ENCODE measurements at places on chromosomes 5 and 9.

- DNase-seq = no peak
These were observed 571.2 kb upstream of the DAB2 start for GRCh38 chr5:39995990-39996389.

- peak; percentile 22 for DNase-seq
These were observed 80.6 kb downstream of the FBXO4 start for GRCh38 chr5:42005561-42006153.

DNA sequence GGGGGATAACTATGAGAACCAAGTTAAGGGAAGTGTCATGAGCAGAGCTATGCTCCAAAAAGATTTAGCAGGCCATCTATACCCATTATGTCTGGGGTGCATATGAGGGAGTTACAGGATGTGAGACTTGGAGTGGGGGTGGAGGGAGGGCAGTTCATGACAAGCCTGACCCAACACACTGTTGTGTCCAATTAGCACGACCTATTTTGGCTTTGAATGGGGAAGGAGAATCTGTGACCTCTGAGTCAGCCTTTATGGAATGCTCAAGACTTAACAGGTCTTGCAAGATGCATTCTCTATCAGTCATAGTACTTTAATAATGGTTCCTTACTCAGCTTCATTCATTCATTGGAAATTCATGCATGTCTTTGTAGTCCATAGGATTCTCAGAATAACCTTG lies 71.7 kb downstream of the GRIA1 start:
- DNase-seq = no peak

DNA sequence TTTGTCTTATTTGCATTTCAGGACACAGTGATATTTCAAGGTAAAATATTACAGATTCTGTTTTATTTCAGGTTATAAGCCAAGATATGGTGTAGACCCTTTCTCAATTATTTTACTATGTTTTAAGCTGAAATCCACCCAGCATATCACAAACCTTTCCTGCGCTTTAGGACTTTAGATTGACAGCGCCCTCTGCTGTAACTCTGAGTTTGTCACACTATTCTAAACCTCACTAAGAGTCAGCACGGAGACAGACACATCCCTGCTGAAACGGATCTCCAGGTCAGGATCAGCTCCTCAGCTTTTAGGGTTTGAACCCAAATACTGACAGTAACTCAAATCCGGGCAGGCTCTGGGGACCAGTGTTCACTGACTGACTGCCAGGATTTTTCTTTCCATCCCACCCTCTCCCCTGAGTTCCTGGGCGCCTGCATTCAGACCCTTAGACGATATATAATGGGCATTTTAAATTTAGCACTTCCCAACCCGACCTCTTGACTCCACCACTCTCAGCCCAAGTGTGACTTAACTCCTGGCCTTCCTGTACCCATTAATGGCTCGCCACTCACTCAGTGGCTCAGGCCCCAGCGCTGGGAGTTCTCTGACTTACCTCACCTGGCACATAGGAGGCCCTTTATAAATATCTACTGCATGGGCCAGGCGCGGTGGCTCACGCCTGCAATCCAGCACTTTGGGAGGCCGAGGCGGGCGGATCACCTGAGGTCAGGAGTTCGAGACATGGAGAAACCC lies 33.5 kb downstream of the TLX3 start:
- peak; percentile 73 for DNase-seq

- no peak for DNase-seq
These were observed 37.4 kb upstream of the SSBP2 start for GRCh38 chr5:81788329-81788728.

GRCh38 chr5:142767911-142768310 lies 2.3 kb upstream of the ARHGAP26 start:
- DNase-seq = peak; percentile 42

DNA sequence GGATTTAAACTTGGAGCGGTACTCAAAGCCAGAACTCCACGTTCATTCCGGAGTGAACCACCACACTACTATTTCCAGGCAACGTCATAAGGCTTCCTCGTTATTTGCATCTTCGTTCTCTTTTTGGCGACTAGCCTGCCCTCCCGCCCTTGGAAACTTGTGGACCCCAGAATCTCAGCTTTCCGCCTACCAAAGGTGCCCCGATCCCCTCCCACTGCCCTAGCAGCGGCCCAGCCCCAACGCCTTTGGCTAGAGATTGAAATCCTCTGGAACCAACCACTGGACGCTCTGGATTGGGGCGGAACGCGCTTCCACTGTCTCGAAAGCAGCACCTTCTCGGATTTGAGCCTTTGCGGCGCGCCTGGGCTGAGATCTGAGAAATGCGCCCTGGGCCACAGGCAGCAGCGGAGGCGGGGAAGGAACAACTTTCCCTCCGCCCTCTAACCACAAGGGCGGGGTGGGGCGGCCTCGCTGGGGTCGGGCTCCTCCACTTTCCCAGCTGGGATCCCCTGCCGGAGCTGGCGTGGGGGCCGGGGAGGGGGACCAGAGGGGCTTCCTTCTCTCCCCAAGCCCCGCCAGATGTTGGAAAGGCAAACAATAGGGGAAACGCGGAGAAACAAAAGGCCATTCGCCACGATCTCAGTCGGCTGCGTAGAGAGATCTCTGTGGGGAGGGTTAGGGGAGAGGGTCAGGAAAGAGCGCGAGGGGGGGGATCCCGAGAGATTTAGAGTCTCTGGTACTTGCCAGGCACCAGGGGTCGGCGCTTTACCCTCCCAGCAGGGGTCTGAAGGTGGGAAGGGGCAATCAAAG lies 1.3 kb downstream of the MOB3B start:
- DNase-seq = peak; percentile 90

DNA sequence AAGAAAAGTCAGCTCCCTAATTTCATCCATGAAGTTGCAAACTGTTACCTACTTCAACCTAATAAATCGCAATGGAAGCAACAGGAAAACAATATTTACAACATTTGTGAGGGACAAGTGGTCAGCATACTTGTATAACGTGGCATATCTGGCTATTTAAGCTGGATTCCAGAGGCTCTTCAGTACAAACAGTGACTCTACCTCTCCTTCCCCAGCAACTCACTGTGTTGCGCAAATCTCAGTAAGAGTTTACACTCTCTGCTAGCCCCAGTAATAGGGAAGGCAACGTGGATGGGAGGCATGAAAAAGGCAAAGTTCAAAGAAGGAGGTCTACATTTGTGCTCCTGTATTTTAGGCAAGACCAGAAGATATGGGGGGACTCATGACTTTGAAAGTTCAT lies 18.9 kb upstream of the SEMA5A start:
- DNase-seq = no peak

DNA sequence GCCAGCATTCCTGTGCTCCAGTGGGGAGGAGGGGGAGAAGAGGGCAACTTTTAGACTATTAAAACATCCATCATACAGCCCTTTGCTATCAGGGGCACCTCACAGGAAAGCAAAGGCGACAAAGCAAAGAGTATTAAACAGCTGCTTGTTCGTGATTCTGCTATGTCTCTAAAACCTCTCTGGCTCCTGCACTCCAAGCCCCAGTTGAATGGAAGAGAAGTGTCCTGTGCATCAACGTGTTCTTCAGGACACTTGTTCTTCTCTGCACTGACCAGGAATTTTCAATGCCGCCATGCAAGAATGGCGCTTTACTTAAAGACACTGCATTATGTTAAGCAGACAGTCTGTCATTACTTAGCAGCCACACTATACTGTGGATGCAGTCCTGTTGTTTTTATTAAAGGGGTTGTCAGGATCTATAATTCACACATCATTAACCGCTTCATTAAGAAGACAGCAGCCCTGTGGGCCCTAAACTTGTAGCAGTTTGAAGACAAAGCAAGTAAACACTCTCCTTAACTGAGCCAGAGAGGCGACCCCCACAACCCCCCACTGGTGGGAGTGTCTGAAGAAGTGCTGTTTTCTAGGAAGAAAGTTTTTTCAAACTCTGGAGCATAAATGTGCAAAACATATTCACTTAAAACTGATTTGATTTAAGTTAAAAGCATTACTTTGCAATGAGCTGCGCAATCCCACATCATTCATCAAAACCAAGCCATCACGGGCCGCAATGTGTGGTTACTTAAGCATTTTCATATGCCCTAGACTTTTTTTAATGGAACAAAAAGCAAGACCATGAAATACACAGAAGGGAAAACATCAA lies 164.5 kb downstream of the ZNF608 start:
- no peak for DNase-seq

- DNase-seq = no peak
These were observed 379.4 kb upstream of the SGCD start for GRCh38 chr5:155947394-155948062.

DNA sequence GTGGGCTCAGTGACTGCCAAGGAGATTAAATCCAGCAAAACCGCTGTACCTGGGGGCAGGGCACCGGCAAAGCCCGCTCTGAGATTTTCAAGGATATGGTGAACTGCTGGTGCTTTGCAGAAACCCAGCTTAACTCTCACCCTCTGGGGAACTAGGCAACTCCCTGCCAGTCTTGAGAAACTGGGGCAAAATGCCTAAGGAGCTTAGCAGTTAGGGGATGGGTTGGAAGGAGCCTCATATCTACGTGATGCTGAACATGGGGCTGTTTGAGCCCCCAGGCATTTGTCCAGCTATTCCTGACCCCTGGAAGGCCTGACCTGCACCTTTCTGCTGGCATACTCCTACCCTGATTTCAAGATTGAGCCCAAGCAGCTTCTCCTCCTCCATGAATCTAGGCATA lies 108.6 kb upstream of the TBC1D2 start:
- DNase-seq = no peak

- DNase-seq = no peak
These were observed 213.0 kb downstream of the FSTL4 start for GRCh38 chr5:133399247-133399891.

DNA sequence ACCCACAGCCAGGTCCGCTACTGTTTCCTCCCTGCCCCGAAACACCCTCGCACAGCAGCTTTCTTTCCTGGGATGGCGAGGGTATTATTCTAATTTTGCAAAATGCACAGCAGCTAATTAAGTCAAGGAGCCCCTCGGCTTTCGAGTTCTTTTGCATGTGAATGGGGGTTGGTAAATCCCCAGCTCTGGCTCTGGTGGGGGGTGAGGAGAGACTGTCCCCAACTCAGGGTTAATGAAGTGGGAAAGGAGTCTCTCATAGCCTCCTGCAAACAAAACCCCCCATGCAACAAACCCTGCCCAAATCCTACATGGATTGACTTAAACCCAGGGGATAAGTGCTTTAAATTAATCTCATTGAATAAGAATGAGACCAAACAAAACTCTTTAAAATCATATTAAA lies 8.8 kb downstream of the BARHL1 start:
- DNase-seq = no peak

GRCh38 chr5:179731791-179732411 lies 721 bp upstream of the MAML1 start:
- peak; percentile 97 for DNase-seq

- DNase-seq = peak; percentile 31
These were observed 137.5 kb downstream of the CPLANE1 start for GRCh38 chr5:37111426-37112382.

- DNase-seq = no peak
These were observed 11.3 kb downstream of the C9orf50 start for GRCh38 chr9:129609486-129610212.

DNA sequence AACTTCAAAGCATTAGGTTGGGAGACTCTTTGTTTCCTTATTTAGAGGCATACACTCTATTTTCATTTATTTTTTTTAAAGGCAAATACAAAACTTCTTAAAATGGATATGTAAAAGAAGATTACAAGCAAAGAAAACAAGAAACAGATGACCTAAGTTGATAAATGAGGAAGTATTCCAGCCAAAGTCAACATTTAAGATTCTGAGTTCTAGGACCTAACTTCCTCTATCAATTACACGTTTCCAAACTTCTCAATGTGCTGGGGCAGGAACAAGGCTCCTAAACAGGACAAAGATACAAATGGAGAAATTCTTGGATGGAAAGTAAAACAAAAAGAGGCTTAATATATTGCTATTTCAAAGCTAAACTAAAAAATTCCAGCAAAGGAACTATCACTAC lies 89.5 kb downstream of the TLE1 start:
- peak; percentile 59 for DNase-seq

DNA sequence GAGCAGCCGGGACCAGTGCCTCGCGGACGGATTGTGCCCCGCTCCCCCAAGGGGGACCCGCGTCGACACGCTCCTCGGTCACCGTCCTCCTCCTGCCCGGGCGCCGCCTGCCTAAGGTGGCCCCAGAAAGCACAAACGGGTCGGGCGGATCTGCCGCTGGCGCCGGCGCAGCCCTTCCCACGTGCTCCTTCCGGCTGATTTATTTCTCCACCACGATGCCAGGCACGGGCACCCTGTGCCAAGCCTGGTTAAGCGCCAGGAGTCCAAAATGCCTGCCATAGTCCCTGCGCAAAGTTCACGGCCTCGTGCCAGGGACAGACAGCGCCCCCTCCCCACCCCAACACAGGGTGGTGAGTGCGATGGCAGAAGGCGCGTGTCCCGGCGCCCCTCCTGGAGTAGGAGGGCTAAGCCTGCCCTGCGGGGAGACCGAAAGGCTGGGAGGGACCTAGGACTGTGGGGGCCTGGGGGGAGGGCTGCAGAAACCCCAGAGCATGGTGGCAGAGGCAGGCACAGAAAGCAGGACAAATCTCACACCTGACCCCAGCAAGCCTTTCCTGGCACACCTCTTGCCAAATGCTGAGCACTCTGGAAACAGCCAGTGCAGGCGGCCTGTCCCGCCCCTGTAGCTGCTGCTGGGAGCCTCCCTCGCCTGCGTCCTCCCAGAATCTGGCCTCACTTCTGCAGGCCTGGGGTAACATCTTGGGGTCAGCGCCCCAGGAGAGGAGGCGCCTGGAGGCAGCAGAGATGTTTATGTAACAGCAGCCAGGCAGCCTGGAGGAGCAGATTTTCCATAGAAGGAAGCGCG lies 1.1 kb upstream of the NOTCH1 start:
- DNase-seq = peak; percentile 46

GRCh38 chr5:173744551-173744950 lies 128.1 kb upstream of the BOD1 start:
- DNase-seq = no peak

- DNase-seq = no peak
These were observed 32.7 kb upstream of the ADAMTSL1 start for GRCh38 chr9:18441261-18441660.

DNA sequence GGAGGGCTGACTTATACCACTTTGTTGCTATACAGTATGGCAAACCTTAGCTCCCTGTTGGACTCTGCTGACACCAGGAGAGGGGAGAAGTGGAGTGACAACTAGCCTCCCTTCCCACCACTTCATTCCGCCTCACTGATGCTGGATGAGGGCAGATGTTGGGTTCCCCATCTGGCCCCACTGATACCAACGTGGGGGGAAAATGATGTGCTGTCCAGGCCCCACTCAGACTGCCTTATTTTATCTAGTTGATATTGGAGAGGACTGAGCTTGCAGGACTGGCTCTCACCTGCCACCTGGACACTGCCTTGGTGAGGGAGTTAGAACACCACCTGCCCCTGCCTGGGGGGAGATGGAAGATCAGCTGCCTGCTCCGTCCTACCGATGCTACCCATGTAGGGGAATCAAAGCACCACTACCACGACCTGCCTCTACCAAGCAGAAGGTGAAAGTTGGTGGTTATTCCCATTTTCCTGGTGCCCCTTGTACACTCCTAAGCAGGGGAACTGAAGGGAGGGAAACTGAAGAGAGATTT lies 292.1 kb downstream of the GADD45G start:
- DNase-seq = no peak

- no peak for DNase-seq
These were observed 51.9 kb upstream of the COL5A1 start for GRCh38 chr9:134589748-134590147.

- DNase-seq = no peak
These were observed 22.6 kb upstream of the ASPN start for GRCh38 chr9:92504881-92505280.

GRCh38 chr5:143341807-143342570 lies 61.5 kb downstream of the NR3C1 start:
- peak; percentile 84 for DNase-seq

- DNase-seq = no peak
These were observed 288.5 kb downstream of the ZNF608 start for GRCh38 chr5:124457901-124458300.

- no peak for DNase-seq
These were observed 8.9 kb downstream of the HAVCR1 start for GRCh38 chr5:157050050-157050449.
